ENCODE measurements at places on chromosomes 2 and 18. TPM values are rescaled to one million over a fixed set of nuclear protein-coding genes. Genes with fewer than 3 reads are reported as not detected.

The TSGA10 gene
- 7.5 TPM for total RNA-seq

The CMPK2 gene
- 0.80 TPM for total RNA-seq

The DUSP2 gene
- 4.9 TPM for total RNA-seq

The ANKRD12 gene
- total RNA-seq: 30.7 TPM

The ADCYAP1 gene
- not detected for total RNA-seq

The MAP3K19 gene
- total RNA-seq: not detected

The CRYGC gene
- not detected for total RNA-seq

The GAREM1 gene
- 4.7 TPM for total RNA-seq

The CD8A gene
- total RNA-seq: 0.41 TPM

GRCh38 chr18:49094979-49095632 lies 144.3 kb upstream of the SMAD7 start:
- DNase-seq: no peak

- DNase-seq: no peak
Measured at GRCh38 chr18:49628119-49628518, 66.3 kb downstream of the LIPG start.

GRCh38 chr18:54127759-54128378 lies 96.6 kb downstream of the MBD2 start:
- no peak for DNase-seq

GRCh38 chr2:174839662-174840061 lies 75.4 kb upstream of the CHRNA1 start:
- no peak for DNase-seq

GRCh38 chr18:13406049-13406615 lies 187.6 kb downstream of the LDLRAD4 start:
- no peak for DNase-seq

- no peak for DNase-seq
Measured at GRCh38 chr2:152822676-152823075, 104.3 kb downstream of the ARL6IP6 start.

- DNase-seq: no peak
Measured at GRCh38 chr18:55248495-55248894, 289.2 kb upstream of the CCDC68 start.

- DNase-seq: no peak
Measured at GRCh38 chr2:147214914-147215313, 629.9 kb upstream of the ACVR2A start.

- DNase-seq: no peak
Measured at GRCh38 chr18:48753691-48754090, 197.1 kb downstream of the SMAD7 start.

DNA sequence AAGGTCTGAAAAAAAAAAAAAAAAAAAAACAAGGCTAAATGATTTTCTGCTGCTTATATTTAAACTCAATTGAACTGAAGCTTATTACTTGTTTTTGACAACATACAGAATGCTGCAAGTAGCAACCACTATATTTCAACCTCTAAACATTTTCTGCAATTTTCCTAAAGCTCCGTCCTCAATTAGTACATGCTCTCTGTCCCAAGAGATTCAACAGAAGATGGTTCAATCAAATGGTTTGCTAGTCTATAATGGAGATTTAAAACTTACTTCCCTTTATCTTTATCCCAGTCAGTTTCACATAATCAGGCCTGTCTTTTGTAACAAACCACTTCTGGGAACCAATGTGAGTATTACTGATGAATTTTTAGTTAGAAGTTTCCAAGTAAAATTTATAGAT lies 485.1 kb upstream of the CDH7 start:
- DNase-seq: no peak

- DNase-seq: no peak
Measured at GRCh38 chr2:174775571-174775980, 11.3 kb upstream of the CHRNA1 start.

- no peak for DNase-seq
Measured at GRCh38 chr2:105954891-105955290, 210.2 kb downstream of the NCK2 start.

GRCh38 chr18:6941996-6942395 lies 175.6 kb downstream of the LAMA1 start:
- no peak for DNase-seq

DNA sequence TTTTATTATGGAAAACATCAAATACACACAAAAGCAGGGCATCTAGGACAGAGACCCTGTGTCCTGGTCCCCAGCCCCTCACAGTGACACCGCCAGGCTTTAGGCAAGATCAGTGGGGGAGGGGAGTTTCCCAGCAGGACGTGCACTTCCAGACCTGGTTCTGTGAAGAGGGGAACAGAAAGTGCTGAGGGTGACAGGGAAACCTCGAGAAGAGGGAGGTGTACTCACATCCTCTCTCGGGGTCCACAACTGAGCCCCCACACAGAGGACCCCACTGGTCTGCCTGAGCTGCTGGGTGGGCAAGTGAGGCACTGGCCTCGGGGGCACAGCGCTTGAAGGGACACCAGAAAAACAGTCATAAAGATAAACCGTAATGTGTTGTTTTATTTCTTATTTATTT lies 4.4 kb upstream of the GPR35 start:
- DNase-seq: no peak

DNA sequence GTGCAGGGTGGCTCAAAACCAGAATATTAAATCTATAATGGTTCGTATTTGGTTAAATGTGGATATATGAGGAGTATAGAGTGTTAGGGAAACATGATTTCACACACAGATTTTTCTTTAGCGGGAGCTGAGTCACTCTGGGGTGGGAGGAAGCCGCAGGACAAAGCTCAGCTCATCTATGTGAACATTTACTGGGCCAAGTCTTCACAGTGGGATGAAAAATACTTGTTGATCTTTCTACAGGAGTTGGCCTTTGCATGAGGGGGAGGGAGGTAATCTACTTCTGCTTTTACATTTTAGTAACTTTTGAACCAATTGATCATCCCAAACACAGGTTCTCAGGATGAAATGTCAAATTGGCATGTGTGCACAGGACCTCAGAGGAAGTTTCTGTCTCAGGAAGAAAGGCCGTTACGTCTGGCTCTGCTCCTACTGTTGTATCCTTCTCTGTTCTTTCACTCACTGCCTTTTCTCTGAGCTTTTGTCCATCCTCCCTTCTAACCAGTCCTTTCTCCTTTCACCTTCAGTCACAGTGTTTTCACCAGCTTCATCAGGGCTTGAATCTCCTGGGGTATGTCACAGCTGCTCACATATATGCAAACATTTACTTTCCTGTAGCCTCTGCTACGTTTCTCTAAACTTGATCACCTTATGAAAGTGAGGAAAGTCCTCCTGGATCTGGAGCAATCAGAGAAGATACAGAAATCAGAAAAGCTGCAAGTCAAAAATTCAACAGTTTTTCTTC lies 943.3 kb upstream of the FANCL start:
- no peak for DNase-seq

DNA sequence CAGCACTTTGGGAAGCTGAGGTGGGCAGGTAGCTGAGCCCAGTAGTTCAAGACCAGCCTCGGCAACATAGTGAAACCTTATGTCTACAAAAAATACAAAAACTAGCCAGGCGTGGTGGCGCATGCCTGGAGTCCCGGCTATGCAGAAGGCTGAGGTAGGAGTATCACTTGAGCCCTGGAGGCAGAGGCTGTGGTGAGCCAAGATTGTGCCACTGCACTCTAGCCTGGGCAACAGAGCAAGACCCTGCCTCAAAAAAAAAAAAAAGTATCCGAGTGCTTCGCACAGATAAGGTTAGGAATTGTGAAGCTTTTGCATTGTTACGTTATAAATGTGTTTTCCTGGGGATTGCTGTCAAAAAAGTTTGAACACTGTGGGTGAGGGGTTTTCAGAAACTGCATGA lies 4.1 kb downstream of the CTDSP1 start:
- DNase-seq: no peak

DNA sequence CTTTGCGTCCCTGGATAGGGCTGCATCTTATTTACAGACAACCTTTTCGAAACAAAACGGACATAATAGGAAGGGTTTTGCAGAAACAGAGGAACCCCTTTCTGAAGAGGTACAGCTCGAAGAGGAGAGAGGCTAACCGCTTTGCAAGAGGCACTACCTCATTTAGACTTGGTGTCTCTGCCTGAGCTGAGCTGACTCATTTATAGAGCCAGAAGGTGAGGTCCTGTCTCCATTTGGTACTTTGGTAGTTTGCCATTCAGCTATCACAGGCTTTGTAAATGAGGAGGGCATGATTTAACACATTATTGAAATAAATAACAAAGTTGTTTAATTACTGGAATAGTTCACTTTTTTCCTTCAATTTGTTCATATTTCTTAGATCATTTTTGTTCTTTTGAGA lies 2.2 kb upstream of the NXPH2 start:
- DNase-seq: no peak

DNA sequence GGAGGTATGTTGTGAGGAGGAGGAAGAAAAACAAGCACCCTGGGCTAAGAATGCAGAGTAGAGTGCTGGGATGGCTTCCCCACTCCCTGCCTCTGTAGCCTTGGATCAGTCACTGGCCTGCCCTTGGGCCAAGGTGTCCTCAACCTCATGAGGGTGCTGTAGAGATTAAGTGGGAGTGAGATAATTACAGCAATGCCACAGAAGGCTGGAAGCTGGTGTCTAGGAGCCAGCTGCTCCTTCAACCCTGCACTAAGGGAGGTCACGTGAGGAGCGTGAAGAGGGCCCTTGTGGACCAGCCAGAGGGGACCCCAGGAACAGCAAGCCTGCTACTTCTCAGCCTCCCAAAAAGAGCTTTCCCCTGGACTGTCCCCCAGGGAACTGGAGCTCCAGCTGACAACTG lies 95.2 kb downstream of the TTC32 start:
- no peak for DNase-seq

- DNase-seq: no peak
Measured at GRCh38 chr2:99573634-99574251, 83.9 kb upstream of the REV1 start.

GRCh38 chr2:100895402-100895801 lies 75.5 kb downstream of the NPAS2 start:
- no peak for DNase-seq

DNA sequence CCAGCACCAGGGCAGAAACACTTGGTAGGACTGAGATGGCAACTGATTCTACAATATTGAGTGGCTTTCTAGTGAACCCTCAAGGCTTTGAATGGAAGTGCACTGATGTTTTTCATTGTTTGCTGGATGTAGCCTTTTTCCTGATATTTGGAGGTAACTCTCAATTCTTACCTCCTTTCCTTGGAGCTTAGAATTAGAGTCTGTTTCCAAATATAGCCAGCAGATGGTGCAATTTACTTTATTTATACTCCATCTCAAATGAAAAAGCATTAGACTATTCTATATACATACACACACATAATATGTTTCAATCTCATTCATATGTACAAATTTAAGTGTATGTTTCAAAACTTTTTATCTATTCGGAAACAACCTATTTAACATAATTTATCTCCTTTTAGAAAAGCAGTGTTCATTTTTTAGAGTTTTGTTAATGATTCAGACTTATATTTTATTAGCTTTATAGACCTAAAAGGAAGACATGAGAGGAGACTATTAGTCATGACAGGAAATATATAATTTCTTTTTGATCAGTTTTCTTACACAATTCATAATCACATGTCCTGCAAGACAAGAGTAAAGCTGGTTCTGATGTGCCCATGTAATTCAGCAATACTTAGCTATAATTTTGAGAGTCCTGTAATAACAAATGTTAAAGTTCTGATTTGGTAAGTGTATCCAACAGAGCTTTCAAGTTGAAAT lies 124.8 kb downstream of the NUP35 start:
- DNase-seq: peak; percentile 5

GRCh38 chr18:28171837-28172236 lies 5.1 kb downstream of the CDH2 start:
- DNase-seq: no peak

- no peak for DNase-seq
Measured at GRCh38 chr2:231359948-231360347, 35.6 kb upstream of the B3GNT7 start.

DNA sequence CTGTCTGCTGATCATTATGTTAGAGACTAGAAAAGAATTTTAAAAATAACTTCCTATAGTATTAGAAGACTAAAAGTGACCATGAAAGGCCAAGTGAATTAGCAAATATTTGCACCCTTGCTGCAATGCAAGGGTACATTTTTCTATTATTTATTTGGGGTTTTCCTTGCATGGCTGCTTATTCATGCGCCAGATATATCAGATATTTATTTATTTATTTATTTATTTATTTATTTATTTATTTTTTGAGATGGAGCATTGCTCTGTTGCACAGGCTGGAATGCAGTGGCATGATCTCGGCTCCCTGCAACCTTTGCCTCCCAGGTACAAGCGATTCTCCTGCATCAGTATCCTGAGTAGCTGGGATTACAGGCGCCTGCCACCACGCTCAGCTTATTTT lies 126.3 kb upstream of the LMAN1 start:
- DNase-seq: no peak

DNA sequence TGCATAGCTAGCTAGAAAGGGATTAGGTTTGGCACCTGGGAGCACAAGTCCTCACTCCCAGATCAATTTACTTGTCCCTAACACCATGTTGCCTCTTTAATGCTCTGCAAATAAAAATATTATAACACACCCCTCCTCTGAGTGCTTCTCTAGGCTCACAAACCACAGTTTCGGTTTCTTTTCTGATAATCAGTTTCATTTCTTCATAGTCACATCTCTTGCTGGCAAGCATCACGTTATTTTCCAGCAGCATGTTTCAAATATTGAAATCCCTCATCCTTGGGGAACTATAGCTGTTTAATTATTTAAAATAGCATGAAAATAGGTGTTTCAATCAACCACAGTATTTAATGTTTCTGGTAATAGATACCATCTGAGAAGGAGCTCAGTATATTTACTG lies 13.9 kb upstream of the SMCHD1 start:
- no peak for DNase-seq

Data from Panc1 (cell line).